ENCODE measurements at places on chromosomes 6 and 20. TPM values are rescaled to one million over a fixed set of nuclear protein-coding genes. Genes with fewer than 3 reads are reported as not detected.

- no peak for DNase-seq
- H3K27me3 ChIP-seq: no peaks in the 10 kb centered on the region
- H3K27ac ChIP-seq: no peak overlapping the region
- H3K4me3 ChIP-seq: no peak overlapping the region
- no peaks in the 10 kb centered on the region for H3K4me1 ChIP-seq
Observed at GRCh38 chr6:139468178-139468819, 93.9 kb upstream of the CITED2 start.

Gene SMLR1
- total RNA-seq: not detected

GRCh38 chr20:3658716-3659491, 4.3 kb downstream of the GFRA4 start:
- no peak overlapping the region for H3K27ac ChIP-seq
- no peaks in the 10 kb centered on the region for H3K36me3 ChIP-seq
- no peaks in the 10 kb centered on the region for H3K4me1 ChIP-seq

DNA sequence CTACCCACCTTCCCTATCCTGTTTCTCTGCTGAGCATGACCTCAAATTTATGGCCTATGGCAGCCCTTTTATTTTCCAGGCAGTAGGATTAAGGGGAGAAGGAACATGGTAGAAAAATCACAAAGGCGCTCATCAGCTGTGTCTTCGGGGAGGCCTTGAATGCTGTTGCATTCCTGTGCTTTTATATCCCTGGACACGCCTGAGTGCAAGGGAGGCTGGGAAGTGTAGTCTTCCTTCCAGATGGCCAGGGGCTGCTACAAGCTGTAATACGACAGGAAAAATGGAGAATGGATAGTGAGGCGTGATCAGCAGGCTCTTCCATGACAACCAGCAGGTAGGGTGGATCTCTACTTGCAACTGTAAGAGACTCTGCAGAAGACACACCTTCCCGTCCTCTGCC, 210.9 kb upstream of the GGTLC1 start:
- H3K27me3 ChIP-seq: no peaks in the 10 kb centered on the region
- no peaks in the 10 kb centered on the region for H3K36me3 ChIP-seq
- H3K4me3 ChIP-seq: no peak overlapping the region
- H3K27ac ChIP-seq: no peak overlapping the region
- no peak for DNase-seq

DNA sequence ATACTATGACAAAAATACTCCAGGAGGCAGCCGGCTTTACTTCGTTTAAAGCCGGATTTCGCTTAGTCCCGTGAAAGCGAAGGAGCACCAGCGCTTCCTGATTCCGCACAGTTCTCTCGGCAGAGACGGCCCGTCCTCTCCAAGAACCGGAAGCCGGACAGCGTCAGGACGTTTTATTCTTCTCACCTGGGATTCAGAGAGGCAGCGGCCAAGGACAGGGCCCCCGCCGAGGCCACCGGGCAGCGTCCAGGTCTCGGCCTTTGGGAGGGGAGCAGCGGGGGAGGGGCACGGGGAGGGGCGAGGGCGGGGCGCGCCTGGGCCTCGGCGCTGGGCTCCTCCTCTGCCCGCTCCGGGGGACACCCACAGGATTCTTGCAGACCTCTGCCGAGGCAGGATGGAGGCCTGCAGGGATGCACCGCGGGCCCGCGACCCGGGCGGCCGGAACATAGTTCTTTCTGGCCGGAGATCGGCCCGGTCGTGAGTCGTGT, 2.8 kb upstream of the DIDO1 start:
- H3K36me3 ChIP-seq: no peaks in the 10 kb centered on the region
- DNase-seq: peak; percentile 53
- H3K4me1 ChIP-seq: peaks cover 13% of the 10 kb centered on the region
- peak overlapping the region; percentile 80 for H3K27ac ChIP-seq
- peak overlapping the region; percentile 39 for H3K4me3 ChIP-seq

Gene TNFRSF6B
- not detected for total RNA-seq

DNA sequence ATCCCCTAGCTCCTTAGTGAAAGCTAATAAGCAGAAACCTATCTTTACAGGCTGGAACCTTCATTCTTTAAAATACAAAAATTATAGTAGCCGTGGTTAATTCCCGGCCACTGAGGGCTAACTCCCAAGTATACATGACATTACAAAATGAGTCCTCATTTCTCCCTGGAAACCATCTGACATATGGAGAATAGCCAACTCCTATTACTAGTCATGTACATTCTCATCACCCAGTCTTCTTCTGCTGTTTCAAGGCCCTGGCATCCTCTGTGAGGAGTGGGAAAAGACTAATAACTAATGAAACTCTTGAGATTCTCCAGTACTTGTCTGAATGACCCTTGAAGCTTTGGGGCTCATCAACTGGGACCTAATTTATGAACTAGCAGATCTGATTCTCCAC, 30.2 kb downstream of the CSNK2A1 start:
- no peak for DNase-seq
- no peaks in the 10 kb centered on the region for H3K27me3 ChIP-seq
- H3K27ac ChIP-seq: no peak overlapping the region
- H3K4me1 ChIP-seq: no peaks in the 10 kb centered on the region
- H3K36me3 ChIP-seq: no peaks in the 10 kb centered on the region

DNA sequence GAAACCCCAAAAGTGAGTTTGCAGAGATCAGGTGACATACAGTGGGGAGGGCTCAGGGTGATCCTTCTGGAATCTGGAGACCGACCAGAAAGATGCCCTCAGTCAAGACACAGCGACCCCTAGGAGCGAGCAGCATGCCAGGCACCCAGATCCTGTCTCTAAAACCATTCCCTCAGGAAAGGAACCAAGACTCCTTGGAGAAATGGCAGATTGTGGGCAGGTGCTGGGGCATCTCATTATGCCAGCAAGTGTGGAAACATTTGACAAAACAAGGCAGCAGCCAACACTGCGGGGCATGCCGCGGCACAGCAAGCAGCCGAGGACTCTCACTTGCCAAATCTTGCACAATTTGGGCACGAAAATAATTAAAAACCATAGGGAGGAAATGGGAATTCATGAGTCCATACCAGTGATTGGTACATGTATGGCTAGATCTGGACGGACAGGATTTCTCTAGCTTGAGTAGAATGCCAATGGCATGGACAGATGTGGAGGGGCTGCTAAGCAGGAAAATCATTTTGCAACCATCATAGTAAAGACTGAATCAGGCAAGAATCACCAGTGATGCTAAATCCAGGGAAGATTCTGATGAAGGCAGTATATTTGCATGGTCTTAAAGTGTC, 76.9 kb downstream of the GINS1 start:
- H3K27me3 ChIP-seq: no peaks in the 10 kb centered on the region
- no peak overlapping the region for H3K4me3 ChIP-seq
- no peaks in the 10 kb centered on the region for H3K4me1 ChIP-seq
